ENCODE measurements at places on chromosomes 3 and 15.
A peak's percentile ranks its signal among the peaks of the same experiment; 100 is the strongest.

GRCh38 chr3:45048244-45048643 is 22.1 kb downstream of the CLEC3B start:
- DNase-seq = no peak

DNA sequence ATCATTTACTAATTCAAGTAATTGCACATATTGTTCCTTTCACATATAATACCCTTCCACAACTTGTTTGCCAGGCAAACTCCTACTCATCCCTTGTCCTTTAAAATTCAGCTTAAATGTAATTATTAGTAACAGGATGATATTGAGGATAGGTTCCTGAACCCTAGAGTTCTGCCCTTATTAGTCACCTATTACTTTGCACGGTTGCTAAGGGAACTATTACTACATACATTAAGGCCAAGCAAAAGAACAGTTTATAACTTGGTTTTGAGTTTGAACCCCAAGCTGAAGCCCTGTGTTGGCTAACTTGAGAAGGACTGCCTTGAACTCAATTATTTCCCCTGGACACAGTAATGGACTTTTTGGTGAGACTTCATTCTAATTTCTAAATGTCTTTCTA is 529.7 kb downstream of the IGSF11 start:
- DNase-seq = no peak

GRCh38 chr3:57890874-57891273 is 117.3 kb upstream of the FLNB start:
- DNase-seq = no peak

- DNase-seq = peak; percentile 91
Measured at GRCh38 chr3:160885791-160886286, 129.8 kb downstream of the PPM1L start.

- DNase-seq = no peak
Measured at GRCh38 chr15:78080088-78080460, 2.6 kb upstream of the TBC1D2B start.

- no peak for DNase-seq
Measured at GRCh38 chr15:53955396-53955795, 22.8 kb upstream of the UNC13C start.

- peak; percentile 65 for DNase-seq
Measured at GRCh38 chr3:6262010-6262409, 598.9 kb upstream of the GRM7 start.

- no peak for DNase-seq
Measured at GRCh38 chr15:77118882-77119321, 48.0 kb upstream of the TSPAN3 start.

DNA sequence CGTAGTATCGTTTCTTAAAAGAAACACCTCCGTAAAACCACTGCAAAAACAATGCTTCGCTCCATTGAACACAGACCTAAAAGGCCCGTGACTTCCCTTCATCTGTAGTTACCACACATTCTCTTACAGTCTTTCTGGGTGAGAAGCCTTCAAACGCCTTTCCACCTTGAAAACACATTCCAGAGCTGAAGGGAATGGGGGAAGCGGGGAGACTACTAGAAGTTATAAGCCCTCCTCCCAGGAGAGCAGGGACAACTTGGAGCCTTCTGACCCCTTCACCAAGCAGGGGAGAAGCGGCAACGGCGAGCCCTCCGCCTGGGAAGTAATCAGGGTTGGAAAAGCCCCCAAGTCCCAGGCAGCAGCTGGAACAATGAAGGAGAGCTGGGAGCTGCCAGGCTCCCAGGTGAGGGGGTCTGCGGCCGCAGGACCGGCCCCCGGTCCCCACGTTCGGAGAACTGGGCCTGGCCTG is 461 bp downstream of the SECISBP2L start:
- no peak for DNase-seq

DNA sequence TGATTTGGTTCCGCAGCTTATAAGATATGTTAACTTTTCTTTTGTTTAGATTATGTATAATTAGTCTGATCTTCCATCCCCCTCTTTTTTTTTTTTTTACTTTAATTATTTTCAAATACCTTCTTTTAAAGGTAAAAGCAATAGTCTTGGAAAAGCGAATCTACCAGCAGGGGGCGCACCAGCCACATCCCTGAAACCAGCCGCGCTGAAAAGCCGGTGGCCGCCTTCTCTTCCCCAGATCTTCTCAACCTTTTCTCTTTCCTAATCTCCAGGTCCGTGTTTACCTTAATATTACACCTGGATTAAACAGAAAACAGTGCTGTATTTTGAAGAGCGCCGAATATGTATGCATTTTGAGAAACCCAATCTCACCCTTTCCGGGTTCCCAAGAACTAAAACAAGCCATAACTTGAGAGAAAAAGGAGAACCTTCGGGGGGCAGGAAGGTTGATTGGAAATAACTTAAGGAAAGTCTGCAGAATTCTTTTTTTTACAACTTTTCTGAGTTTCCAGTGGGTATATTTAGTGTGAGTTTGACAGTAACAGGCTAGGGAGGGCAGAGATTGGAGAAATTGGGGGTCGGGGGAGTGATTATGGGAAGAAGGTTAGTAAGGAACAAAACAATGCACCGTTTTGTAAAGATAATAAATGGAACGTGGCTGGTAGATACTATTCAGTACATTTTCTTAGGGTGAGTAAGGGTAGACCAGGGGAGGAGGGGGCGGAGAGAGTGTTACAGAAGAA is 2.0 kb upstream of the SOX2 start:
- DNase-seq = no peak

- peak; percentile 73 for DNase-seq
Measured at GRCh38 chr3:156218353-156218744, 98.0 kb downstream of the KCNAB1 start.

GRCh38 chr3:59775761-59776325 is 726.0 kb upstream of the CFAP20DC start:
- no peak for DNase-seq

DNA sequence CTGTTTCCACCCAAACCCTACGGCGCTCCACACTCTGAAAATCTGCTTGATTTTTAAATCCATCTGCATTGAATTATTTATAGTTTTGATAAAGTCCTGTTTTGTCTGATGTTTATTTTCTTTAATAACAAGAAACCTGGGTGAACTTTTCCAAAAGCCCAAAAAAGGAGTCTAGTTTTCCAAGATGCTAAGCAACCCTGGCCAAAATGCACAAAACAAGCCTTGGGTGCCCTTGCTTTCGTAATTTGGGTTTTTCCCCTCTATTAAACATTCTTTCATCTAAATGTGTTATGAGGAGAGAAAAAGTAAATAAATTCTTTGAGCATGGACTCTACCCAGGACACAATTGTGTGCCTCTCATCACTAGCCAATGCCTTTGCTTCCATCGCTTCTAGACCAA is 468.9 kb downstream of the MCTP2 start:
- no peak for DNase-seq

GRCh38 chr3:184156522-184156955 is 1.4 kb downstream of the DVL3 start:
- no peak for DNase-seq

GRCh38 chr3:111438283-111438682 is 103.7 kb upstream of the CD96 start:
- DNase-seq = no peak

DNA sequence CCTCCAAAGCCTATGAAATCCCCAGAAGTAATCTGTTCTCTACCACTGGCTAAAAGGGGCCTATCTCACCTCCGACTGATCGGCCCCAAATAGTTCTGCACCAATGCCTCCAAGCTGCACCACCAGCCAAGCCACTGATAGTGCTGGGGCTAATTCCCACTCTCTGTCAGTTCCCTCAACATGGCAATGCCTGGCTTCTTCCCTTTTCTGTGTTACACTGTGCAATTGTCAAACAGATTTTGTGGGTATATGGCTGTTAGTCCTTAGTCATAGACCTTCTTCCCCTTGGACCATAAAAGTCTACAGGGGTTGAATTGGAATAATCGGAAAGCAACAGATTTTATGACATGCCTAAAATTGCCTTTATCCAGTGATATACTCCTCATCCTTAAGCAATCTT is 9.3 kb upstream of the UBE2E2 start:
- DNase-seq = no peak

DNA sequence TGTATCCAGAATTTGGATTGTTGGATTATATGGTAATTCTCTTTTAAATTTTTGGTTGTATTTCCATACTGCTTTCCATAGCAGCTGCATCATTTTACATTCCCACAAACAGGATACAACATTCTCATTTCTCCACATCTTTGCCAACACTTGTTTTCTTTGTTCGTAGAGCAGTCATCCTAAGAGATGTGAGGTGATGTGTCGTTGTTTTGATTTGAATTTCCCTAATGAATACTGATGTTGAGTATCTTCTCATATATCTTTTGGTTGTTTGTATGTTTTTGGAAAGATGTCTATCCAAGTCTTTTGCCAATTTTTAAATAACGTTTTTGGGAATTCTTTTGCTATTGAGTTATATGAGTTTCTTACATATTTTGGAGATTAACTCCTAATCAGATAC is 93.6 kb downstream of the GMNC start:
- DNase-seq = no peak

GRCh38 chr15:59696332-59696731 is 7.2 kb upstream of the BNIP2 start:
- DNase-seq = no peak

- no peak for DNase-seq
Measured at GRCh38 chr3:127677541-127678314, 5.0 kb downstream of the ABTB1 start.

DNA sequence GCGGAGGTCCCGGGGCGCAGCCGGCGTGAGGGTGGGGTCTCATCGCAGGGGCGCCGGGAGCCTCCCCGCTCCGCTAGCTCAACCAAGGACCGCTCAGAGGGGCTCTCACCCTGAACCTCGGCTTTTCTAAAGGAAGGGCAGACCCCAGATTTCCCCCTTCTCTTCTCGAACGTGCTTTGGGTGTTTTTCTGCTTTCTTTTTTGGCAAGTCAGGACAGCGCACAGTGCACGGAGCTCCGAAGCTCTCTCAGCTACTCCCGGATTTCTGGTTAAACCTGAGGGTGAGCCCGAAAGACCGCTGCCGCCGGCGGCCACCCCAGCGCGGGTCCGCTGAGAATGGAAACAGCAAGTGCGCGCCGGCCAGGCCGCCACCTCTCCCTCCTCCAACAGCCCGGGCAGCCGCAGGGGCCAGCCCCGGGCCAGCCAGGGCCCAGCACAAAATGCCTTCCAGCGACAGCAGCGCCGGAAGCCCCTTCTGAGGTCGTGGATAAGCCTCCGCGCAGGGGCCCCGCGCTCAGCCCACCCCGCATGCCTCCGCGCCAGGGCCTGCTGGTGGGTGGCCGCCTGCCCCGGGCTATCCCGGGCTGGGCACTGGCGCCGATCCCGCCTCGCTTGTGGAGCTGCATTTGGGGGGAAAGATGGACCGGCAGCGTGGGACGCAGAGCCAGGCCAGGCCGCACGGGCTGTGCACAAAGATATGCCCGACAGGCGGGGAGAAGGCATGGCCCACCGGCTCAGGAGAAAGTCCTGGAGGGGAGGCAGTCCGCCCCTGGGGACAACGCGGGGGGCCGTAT is 8.2 kb upstream of the OCA2 start:
- DNase-seq = no peak

GRCh38 chr3:134611516-134611915 is 39.3 kb downstream of the KY start:
- DNase-seq = no peak

DNA sequence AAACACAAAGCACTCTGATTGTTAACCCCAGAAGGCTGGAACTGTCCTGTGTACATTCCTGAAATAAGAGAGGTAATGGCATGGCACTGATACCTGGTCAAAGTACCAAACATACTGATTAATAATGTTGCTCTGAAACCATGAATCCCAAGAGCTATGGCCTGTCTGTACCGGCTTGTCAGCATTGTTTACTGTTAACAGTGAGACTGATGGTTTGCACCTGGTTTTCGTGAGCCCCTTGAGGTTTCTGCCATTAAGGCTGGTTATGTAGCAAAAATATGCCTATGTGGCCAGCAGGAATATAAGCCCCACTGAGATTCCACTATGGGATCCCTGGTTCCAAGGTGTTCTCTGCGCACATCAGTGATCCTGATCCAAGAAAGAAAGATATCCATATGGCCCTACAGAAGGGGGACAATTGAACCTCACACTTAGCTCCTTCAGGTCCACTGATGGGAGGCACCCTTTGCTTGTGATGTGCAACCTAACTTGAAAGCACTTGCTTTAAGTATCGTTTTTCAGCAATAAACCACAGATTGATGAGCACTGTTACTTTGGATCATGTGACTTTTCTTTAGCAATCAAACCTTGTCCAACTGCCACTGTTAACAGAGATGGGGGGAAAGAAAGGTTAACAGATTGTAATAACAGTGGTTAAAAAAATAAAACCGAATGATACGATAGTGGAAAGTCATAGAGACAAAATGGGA is 65.2 kb downstream of the TBL1XR1 start:
- DNase-seq = no peak

- DNase-seq = no peak
Measured at GRCh38 chr3:142057331-142057725, 92.0 kb downstream of the TFDP2 start.

DNA sequence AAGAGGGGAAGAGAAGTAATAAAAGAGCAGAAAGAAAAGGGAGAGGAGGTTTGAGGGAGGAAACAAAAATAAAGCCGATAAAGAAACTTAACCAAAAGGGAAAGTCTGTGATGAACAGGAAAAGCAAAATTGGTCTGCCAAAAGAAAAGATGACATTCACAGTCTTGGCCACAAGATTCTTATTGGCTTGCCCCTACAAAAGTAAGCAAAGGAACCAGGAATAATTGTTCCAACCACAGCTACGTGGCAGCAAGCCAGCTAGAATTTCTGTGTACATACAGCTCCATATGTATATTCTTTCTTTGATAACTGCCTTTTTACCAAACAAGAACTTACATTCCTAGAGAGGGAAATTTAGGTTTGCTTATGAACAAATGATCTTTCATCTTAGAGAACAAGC is 79.6 kb downstream of the MLH1 start:
- DNase-seq = no peak

DNA sequence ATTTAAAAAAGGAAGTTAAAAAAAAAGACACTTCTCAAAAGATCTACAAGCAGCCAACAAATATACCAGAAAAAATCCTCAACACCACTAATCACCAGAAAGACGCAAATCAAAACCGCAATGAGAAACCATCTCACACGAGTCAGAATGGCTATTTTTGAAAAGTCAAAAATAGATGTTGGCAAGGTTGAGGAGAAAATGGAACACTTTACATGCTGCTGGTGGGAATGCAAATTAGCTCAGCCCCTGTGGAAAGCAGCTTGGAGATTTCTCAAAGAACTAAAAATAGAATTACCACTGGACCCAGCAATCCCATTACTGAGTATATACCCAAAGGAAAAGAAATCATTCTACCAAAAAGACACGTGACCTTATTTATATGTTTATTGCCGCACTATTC is 574.7 kb upstream of the ADAMTS9 start:
- no peak for DNase-seq

- DNase-seq = no peak
Measured at GRCh38 chr3:8619548-8619947, 25.1 kb downstream of the SSUH2 start.

- no peak for DNase-seq
Measured at GRCh38 chr3:187211532-187212195, 14.4 kb downstream of the RTP1 start.

DNA sequence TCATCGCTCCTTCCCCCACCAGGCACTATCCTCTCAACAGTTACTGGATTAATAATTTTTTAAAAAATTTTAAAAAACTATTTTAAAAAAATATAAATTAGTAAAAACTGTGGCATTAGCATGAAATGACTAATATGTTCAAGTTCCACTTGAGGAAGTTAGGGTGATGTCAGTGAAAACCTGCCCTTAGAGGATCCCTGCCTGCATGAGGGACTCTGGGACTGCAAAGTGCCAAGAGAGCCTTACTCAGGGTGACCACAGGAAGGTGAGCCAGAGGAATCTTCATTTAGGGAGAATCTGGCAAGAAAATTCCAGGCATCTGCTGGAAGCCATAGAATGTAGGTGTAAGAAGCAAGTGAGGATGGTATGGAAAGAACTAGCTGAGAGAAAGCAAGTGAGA is 157.7 kb upstream of the BCL6 start:
- DNase-seq = no peak

All from NCI-H510A (cell line).